ENCODE measurements at places on chromosomes 7 and 10.
A peak's percentile ranks its signal among the peaks of the same experiment; 100 is the strongest.

DNA sequence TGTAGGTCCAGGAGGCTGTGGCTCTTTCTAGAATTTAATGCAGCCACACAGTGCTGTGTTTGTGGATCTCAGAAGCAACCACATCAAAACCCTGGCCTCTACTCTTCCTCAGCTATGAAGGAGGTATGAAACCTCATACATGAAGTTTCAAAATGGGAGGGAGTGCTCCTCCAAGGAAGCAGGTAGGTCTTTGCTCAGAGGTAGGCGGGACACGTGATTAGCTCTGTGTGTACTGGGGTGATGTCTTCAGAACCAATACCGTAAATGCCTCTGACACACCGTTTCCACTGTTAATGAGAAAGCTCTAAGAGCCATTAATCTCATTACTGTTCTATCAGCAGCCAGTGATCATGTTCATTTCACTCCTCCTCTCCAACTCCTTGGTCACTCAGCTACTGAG lies 126.1 kb downstream of the PLXNA4 start:
- DNase-seq: no peak

DNA sequence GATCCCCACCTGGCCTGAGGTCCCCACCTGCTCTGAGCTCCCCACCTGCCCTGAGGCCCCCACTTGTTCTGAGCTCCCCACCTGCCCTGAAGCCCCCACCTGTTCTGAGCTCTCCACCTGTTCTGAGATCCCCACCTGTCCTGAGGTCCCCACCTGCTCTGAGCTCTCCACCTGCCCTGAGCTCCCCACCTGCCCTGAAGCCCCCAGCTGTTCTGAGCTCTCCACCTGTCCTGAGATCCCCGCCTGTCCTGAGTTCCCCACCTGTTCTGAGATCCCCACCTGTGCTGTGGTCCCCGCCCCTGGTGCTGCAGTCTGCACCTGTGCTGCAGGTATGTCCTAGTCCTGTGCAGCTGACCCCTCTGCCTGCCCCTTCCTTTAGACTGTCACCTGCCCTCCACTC lies 561.6 kb downstream of the TCERG1L start:
- DNase-seq: no peak

DNA sequence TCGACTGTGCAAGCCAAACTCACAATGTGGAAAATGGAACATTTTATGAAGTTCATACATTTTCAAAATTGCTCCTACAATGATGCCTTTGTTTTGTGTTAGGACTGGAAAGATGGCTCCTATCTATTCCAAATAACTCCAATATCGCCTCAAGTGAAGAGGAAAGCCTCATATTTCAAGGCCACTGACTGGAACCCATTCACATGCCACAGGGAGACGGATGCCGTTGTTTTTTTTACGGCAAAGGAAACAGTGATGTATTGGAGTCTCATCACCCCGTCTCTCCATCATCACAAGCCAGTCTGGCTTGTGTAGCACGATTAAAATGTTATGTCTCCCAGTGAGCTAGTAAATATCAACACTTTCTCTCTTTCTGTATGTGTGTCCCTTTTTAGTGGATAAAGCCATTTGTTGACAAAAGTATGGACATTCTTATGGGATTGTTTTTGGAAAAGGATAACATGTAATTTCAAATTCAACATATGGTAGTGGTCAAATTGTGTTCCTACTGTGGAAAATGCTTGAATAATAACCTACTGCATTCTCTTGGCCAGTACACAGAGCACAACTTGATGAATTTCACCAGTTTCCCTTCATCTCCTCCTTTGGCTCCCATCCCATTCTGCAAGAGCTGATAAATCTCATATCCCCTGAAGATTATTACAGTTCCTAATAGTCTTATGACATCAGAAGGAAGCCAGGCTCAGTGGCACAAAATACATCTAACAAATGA lies 109.5 kb upstream of the PITRM1 start:
- DNase-seq: no peak

DNA sequence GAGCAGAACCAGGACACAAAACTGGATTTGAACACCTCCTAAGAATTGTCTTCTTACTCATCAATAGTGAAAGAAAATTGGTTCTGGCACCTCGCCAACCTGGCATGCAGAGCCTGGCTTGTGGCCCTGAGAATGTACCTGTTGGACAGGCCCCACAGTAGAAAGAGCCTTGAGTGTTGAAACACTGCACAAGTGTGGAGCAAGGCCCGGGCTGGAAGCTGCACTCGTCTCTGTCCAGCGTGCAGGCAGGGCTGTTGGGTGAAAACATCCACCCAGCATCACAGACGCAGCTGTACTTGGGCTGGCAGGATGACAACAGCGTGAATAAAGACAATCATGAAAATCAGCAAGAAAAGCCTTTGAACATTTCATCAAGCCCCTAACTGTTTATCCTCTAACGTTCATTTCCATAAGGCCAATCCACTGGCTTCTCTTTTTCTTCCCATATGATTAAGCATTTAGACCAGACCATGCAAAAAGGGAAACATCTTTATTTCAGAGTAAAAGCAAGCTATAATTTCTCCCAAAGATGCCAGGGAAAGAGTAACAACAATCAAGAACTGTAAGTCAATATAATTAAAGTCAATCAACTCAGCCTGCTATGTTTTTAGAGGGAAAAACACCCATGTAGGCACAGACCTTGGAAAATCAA lies 15.6 kb downstream of the CUBN start:
- DNase-seq: no peak

- DNase-seq: no peak
These were observed 24.0 kb upstream of the ABLIM1 start for GRCh38 chr10:114682121-114682520.

DNA sequence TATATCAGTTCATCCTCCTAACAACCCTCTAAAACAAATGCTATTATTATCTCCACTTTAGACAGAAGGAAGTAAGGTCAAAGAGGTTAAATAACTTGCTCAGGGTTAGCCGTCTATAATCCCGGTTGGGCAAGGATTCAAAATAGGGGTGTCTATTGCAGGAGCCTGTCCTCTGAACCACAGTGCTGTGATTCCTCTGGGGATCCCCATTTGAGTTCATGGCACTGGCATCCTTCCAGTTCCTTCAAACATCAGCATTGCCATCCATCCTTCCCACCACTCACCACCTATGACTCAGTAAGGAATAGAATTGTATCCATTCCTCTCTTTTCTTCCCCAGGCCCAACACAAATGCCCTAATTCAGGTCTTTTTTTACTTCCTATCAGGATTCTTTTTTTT lies 25.6 kb downstream of the HPS6 start:
- no peak for DNase-seq

GRCh38 chr7:101952355-101953247 lies 135.2 kb downstream of the CUX1 start:
- no peak for DNase-seq

GRCh38 chr10:68900427-68901104 lies 549 bp upstream of the DDX50 start:
- peak; percentile 75 for DNase-seq

DNA sequence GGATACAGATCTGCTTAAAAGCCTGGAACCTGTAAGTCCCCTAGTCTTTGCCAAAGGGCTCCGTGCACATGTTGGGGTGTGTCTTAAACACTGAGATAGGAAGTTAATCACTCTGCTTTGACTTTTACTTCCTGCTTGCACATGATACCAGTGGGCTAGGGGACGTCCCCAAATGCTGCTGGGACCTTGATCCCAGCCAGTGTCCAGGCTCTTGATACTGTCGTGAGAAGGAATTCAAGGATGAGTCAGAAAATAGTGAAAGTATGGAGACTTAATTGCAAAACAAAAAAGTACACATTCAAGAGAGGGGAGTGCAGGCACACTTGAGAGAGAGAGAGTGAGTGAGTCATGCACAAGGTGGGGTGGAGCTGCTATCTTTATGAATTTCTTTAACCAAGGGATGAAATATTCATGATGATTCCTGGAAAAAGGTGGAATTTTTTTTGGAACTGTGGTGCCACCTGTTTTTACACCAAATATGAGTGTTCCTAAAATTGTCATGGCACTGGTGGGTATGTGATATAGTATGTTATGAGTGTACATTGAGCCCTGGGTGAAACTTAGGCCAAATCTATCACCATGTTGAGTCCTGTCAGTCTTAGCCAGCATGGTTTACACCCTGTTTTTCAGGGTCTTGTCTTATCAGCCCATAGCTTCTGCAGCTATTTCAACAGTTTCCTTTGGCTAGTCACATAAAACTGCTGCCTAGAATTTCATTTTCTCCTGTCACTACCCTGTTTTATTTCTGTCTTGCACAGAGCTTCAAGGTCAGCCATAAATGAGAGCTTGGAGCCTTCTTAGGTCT lies 88.3 kb upstream of the CYP26C1 start:
- DNase-seq: no peak

DNA sequence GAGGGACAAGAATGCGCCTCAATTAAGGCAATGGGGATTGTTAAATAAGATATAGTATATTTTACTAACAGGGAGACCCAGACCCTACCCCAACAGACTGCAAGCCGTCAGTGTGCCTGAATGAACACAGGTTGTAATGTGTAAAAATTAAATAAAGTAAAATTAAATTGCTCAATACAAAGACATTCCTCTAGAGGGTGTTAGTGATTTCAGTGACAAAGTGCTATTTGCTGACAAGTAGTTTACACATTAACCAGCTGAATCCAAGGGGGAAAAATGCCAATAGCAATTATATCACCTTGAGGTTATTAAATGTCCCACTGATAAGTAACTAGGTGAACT lies 110.5 kb downstream of the EBF3 start:
- no peak for DNase-seq

DNA sequence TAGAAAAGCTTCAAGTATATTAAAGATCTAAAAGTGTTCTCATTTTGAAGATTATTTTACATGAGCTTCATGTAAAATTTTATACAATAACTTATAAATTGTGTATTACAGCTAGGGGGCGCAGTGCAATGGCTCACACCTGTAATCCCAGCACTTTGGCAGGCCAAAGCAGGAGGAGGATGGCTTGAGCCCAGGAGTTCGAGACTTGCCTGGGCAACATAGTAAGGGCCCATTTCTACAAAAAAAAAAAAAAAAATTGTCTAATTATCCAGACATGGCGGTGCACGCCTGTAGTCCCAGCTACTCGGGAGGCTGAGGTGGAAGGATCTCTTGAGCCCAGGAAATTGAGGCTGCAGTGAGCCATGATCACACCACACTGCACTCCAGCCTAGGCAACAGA lies 16.6 kb downstream of the ACBD5 start:
- peak; percentile 5 for DNase-seq

GRCh38 chr7:65475040-65475726 lies 101.5 kb downstream of the ZNF92 start:
- DNase-seq: no peak

DNA sequence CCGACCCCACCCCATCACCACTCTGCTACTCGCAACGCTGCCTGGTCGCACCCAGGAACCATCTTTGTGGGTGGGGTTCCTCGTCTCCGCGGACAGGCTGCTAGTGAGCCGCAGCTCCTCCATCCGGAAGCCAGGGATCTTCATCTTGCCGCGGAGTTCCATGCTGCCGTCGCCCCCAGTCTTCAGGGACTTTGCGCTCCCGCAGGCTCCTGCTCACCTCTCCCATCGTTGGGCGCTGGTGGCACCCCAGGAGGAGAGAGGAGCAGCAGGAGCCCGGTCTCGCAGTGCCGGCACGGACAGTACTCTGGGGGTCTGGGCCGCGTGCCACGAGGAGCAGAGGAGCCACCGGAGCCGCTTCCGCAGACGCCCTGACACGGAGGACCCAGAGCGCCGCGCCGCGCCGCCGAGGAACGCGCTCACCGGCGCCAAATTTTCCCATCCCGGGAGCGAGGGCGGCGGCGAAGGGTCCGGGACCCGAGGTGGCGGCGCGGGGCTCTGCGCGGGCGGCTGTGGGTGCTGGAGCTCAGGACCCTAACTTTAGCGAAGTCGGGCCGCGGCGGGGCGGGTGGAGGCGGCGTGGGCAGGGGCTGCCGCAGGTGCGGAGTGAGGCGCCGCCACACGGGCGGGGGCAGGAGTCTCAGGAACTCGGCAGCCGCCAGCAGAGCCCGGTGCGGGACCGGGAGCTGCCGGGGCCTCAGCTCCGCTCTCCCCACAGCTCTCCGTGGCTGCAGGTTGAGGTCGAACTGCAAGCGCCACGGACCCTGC lies 750.1 kb upstream of the SORCS1 start:
- DNase-seq: no peak

DNA sequence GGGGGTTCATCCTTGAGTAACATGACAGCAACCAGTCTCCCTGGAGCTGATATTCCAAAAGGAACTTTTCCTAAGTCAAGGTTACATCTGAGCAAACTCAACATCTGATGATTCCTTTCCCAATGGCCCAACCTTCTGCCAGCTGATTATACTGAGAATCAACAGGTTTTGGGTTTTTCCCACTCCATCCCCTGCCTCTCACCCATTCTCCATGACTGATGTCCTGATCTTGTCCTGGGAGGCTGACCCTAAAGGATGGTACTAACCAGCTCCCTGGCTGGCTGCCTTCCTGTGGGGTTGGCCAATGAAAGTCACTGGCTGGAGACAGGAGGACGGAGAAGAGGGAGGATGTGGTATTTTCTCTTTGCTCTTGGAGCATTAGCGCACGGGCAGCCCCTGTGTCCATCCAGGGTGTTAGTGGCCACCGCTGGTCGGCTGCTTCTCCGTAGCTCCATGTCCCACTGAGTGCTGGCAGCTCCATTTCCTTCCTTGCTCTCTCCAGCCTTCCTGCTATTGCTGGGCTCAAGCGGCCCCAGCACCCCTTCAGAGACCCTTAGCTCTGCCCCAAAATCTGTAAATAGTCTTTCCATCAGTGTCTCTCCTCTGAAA lies 306.2 kb upstream of the PITRM1 start:
- DNase-seq: no peak

GRCh38 chr10:17454161-17455014 lies at the start of gene ST8SIA6:
Gene ST8SIA6, minus strand, starts transcription at chr10:17454595. Its CDS starts 340 bp downstream, at chr10:17454255.
- no peak for DNase-seq

DNA sequence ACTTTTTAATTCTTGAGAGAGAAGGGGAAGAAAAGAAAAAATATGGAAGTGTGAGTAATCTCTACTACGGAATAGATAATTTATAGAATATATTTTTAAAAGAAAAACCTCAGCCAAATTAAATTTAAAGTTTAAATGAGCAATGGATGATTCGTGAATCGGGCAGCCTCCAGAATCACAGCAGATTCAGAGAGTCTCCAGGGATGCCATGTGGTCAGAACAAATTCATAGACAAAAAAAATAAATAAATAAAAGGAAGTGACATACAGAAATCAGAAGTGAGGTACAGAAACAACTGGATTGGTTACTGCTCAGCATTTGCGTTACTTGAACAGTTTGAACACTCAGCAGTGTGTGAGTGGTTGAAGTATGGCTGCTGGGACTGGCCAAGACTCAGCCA lies 53.0 kb downstream of the PHYHIPL start:
- DNase-seq: no peak

DNA sequence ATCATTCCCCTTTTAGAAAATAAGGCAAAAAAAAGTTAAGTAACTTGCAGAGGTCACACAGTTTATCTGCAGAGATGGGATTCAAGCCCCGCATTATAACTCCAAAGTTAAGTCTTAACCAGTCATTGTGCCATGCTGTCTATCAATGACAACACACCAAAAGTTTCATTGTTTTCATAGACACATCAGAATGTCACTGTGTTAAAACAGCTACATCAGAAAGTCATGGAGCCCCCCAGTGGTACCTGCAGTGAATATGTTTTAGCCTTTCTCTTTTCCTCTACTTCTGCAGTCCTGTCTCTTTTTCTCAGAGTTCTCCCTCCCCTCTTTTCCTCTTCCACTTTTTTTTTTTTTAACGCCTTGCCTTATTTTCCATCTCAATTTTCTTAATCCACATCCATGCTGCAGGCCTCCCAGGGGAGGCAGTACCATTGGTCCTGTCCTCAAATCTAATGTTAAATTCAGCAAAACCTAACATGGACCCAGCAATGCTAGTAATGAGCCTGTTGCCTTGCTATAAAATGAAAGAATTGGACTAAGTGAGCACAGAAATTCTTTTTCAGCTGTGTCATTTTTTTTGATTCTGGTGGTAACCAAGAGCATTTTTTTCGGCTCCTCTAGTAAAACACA lies 3.8 kb upstream of the NRCAM start:
- DNase-seq: no peak

- no peak for DNase-seq
These were observed 57.3 kb downstream of the HELLS start for GRCh38 chr10:94602729-94603515.
